ENCODE measurements at places on chromosomes 6 and 20. TPM values are rescaled to one million over a fixed set of nuclear protein-coding genes. Genes with fewer than 3 reads are reported as not detected.
A peak's percentile ranks its signal among the peaks of the same experiment; 100 is the strongest.

The SLPI gene
- total RNA-seq: 8.2 TPM

The BANF2 gene
- 29.5 TPM for total RNA-seq

The CCR6 gene
- total RNA-seq: not detected

DNA sequence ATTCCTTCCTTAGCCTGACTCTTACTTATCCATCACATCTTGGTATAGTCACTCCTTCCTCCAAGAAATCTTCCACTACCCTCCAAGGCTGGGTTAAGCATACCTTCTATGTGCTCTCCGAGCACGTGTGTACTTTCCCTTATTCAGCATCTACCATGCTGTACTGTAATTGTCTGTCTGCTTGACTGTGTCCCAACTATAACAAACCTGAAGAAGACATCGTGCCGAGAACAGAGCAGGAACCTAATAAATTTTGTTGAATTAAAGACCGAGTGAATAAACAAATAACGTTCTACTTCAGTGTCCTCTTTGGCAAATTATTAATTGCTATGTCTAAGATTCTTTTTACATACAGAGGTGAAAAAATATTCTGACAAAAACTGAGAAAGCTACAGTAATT, 35.8 kb downstream of the USP49 start:
- no peaks in the 10 kb centered on the region for H3K27me3 ChIP-seq
- no peaks in the 10 kb centered on the region for H3K36me3 ChIP-seq
- no peaks in the 10 kb centered on the region for H3K4me1 ChIP-seq
- H3K27ac ChIP-seq: no peak overlapping the region

GRCh38 chr6:164554700-164555476, 754.5 kb downstream of the C6orf118 start:
- H3K36me3 ChIP-seq: no peaks in the 10 kb centered on the region
- DNase-seq: no peak
- H3K27me3 ChIP-seq: no peaks in the 10 kb centered on the region

DNA sequence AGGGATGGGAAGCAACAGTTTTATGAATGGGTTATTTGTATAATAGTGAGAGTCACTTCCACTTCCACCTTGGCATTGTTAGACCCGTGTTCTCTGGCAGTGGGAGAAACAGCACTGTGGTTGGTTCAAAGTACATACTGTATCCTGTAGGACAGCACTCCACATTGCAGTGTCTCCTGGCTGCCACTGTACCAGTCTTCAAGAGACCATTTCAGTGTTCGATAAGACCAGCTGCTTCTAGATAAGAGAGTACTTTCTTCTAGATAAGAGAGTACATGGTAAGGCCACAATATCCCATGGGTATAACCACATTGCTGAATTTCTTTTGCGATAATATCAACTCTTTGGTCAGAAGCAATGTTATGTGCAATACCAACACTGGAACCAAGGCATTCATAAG, 28.8 kb downstream of the FITM2 start:
- H3K4me3 ChIP-seq: no peak overlapping the region
- no peaks in the 10 kb centered on the region for H3K36me3 ChIP-seq
- no peak for DNase-seq

DNA sequence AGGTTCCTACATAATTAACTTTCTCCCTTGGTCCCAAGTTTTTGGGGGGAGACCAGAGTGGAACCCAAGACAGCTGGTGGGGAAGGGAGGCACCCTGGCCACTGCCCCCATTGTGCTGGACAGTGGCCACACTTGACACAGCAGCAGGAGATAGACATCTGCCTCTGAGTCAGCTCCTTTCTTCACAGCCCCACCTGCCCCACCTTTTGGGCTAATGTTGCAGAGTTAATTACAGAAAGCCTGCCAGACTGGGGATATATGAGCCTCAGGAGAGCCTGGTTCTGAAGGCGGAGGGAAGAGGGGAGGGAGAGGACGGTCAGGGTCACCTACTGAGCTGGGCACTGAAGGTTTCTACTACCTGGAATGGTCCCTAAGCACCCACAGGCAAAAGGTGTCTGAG, 50.6 kb downstream of the MAFB start:
- no peaks in the 10 kb centered on the region for H3K27me3 ChIP-seq
- DNase-seq: no peak
- H3K4me3 ChIP-seq: no peak overlapping the region
- H3K36me3 ChIP-seq: no peaks in the 10 kb centered on the region
- no peaks in the 10 kb centered on the region for H3K4me1 ChIP-seq
- H3K27ac ChIP-seq: no peak overlapping the region

DNA sequence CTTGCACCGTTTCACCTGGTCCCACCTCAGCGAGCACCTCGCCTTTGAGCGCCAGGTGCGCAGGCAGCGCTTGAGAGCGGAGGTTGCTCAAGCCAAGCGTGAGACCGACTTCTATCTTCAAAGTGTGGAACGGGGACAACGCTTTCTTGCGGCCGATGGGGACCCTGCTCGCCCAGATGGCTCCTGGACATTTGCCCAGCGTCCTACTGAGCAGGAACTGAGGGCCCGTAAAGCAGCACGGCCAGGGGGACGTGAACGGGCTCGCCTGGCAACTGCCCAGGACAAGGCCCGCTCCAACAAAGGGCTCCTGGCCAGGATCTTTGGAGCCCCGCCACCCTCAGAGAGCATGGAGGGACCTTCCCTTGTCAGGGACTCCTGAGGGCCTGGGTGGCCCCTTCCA, 1.5 kb downstream of the ABT1 start:
- H3K27me3 ChIP-seq: no peaks in the 10 kb centered on the region
- H3K36me3 ChIP-seq: no peaks in the 10 kb centered on the region
- H3K4me3 ChIP-seq: no peak overlapping the region
- H3K27ac ChIP-seq: no peak overlapping the region
- H3K4me1 ChIP-seq: peaks cover 8% of the 10 kb centered on the region

GRCh38 chr6:56146086-56146485, 101.3 kb downstream of the COL21A1 start:
- H3K4me1 ChIP-seq: no peaks in the 10 kb centered on the region
- H3K36me3 ChIP-seq: no peaks in the 10 kb centered on the region
- no peak for DNase-seq
- no peak overlapping the region for H3K4me3 ChIP-seq
- no peaks in the 10 kb centered on the region for H3K27me3 ChIP-seq
- H3K27ac ChIP-seq: no peak overlapping the region

DNA sequence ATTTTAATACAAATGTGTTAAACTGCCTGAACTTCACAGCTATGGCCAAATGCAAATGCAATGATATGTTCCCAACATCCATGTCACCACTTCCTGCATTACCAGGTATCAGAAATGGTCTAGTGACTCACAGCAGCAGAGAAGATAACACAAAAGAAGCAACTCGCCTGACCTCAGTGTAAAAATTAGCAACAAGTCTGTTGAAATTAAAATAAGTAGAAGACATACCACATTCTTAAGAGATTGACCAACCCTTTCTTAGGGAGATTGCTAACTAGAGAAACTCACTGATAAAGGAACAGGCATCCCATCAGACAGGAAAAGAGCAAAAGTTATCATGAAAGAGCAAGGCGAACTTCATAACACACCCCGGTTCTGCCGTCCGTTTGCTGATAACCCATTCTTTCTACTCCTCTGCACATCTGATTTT, 45.1 kb downstream of the RNASET2 start:
- H3K36me3 ChIP-seq: no peaks in the 10 kb centered on the region
- H3K4me3 ChIP-seq: no peak overlapping the region
- DNase-seq: no peak
- no peak overlapping the region for H3K27ac ChIP-seq

DNA sequence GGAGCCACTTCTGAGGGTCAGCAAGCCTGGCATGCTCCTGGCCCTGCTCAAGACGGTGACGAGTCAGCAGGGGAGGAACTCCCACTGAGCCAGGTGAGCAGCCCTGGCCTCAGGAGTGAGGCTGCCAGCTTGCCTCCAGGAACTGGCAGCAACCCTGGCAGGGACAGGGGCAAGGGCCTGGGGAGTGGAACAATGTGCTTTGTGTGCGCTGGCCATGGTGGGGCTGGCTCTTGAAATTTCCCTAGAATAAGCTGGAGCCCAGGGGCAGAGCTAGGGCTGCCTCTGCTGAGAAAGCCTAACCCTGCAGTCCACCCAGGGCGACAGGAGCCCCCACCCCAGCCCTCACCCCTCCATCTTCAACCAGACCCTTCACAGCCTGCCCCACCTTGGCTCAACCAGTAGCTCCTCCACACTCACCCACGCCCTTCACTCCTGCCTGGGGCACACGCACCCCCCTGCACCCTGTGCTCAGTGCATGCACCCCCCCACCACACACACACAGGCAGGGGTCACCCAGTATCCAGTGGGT, 88.0 kb downstream of the MRPL14 start:
- no peak overlapping the region for H3K4me3 ChIP-seq
- H3K36me3 ChIP-seq: no peaks in the 10 kb centered on the region
- H3K4me1 ChIP-seq: peaks cover 7% of the 10 kb centered on the region

GRCh38 chr6:151400473-151400872, 9.1 kb upstream of the ZBTB2 start:
- DNase-seq: no peak
- no peak overlapping the region for H3K4me3 ChIP-seq
- no peaks in the 10 kb centered on the region for H3K27me3 ChIP-seq
- H3K4me1 ChIP-seq: peaks cover 11% of the 10 kb centered on the region

- no peak for DNase-seq
- peaks cover 36% of the 10 kb centered on the region for H3K4me1 ChIP-seq
- H3K27ac ChIP-seq: peak overlapping the region; percentile 57
- no peak overlapping the region for H3K4me3 ChIP-seq
Observed at GRCh38 chr6:167551628-167552257, 226.9 kb downstream of the TTLL2 start.

- no peaks in the 10 kb centered on the region for H3K27me3 ChIP-seq
- H3K36me3 ChIP-seq: no peaks in the 10 kb centered on the region
- H3K27ac ChIP-seq: no peak overlapping the region
- no peaks in the 10 kb centered on the region for H3K4me1 ChIP-seq
- no peak overlapping the region for H3K4me3 ChIP-seq
- no peak for DNase-seq
Observed at GRCh38 chr6:114315831-114316595, 26.8 kb downstream of the HS3ST5 start.
